Jurkat, Clone E6-1 (cell line): ENCODE measurements at places on chromosomes 7 and 10.

DNA sequence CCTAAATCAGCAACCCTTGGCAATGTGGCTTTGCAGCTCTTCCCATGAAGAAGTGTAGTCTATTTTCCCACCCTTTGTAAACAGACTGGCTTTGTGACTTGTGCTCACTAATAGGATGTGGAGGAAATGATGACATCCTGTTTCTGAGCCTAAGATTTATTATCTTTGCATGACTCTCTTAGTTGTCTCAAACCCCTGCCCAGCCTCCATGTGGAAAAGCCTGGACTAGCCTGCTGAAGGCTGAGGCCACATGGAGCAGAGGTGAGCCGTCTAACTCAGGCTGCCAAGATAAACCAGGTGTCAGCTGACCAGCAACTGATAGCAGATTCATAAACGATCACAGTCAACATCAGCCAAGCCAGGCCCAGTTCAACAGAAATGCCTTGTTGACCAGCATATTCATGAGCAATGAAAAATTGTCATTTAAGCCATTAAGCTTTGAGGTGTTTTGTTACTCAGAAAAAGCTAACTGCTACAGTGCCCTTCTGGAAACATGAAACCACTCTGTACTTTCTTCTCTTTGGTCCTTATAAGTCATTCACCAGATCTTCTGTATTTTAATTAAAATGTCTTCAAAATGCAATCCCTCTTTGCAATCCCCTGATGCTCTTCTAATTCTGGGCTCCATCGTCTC, 586.3 kb upstream of the ANKRD30A start:
- DNase-seq = no peak

DNA sequence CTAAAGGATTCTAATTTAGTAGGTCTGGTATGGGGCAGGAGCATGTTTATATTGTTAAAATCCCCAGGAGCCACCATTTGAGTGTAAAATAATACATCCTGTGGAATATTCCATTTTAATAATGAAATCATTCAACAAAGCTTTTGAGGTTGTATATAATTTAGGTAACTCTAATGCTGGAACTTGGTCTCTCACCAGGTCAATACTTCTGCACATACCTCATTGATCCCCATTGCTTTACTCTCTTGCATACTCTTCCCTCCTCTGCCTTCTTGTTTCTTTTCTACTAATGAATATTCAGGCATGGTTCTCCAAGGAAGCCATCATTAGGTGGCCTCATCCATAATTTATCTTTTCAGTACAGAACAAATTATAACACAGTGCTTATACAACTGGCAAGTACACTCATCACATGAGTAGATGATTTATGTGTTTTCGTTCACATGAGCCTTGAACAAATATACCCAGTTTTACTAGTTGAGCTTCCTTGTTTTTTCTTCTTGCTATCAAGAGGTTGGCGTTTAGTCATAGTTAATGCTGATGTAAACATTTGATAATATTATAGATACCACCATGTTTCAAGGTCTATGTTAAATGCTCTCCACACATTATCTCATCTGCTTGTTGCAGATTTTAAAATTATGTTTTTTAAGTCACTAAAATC, 7.2 kb downstream of the PALS2 start:
- DNase-seq = no peak

DNA sequence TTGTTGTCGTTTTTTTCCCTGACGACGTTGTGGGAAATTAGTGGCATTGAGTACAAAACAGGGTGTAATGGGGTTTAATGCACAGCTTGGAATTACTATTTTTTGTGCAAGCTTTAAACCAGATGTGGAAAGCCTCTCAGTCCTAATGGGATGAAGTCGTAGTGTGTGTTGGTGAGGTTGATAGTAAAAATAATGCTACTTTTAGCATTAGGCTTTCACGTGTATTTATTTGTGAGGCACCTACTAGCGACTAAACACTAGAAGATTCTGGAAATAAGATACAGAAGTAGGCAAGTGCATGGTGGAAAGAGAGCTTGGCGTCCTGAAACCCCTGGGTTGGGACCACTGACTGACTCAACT, 588 bp upstream of the ORC5 start:
- DNase-seq = no peak

DNA sequence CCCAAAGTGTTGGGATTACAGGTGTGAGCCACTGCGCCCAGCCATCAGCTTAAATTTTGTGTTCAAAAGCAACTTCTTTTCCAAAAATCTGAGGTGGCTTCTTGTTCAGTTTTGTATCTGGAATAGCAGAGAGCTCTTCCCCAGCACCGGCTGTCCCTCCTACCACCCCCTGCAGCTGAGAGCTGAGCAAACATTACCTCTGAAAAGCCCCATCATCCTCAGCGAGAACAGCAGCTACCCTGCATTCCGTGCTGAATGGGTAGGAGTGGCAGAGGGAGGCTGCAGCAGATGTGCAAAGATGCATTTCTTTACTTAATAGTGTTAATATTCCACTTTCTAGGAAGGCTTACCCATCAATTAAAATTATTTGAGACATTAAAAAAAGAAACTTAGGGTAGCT, 31.8 kb downstream of the CCM2 start:
- DNase-seq = no peak

DNA sequence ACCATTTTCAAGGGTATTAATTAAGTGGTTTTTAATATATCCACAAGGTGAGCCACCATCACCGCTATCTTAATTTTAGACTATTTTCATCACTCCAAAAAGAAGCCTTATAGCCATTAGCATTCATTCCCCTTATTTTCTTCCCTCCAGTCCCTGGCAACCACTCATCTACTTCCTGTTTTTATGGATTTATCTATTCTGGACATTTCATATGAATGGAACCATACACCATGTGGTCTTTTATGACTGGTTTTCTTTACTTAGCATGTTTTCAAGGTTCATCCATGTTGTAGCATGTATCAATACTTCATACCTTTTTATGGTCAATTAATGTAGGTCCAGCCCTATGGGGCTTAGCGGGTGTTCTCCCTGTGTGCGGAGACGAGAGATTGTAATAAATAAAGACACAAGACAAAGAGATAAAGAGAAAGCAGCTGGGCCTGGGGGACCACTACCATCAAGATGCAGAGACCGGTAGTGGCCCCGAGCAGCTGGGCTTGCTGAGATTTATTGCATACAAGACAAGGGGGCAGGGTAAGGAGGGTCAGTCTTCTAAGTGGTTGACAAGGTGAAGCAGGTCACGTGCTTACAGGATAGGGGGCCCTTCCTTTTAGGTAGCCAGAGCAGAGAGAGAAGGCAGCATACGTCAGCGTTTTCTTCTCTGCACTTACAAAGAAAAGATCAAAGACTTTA, 14.6 kb downstream of the WBP1L start:
- DNase-seq = no peak

DNA sequence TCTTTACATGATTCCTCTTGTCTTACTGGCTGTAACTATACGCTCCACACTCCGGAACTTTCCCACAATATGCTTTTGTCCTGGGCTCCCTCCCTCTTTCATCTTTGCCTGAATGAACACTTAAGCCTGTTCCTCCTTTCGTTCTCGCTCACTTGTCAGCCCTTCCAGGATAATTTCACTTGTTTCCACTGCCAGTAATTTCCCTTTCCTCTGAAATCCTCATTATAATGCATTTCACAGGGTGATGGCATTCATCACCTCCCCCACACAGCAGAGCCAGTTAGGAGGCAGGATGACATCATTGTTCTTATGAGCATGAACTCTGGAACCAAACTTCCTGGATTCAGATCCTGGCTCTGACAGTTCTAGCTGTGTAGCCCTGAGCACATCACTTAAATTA, 372.6 kb downstream of the GPR158 start:
- DNase-seq = no peak
